ENCODE measurements at places on chromosomes 1 and 21.

DNA sequence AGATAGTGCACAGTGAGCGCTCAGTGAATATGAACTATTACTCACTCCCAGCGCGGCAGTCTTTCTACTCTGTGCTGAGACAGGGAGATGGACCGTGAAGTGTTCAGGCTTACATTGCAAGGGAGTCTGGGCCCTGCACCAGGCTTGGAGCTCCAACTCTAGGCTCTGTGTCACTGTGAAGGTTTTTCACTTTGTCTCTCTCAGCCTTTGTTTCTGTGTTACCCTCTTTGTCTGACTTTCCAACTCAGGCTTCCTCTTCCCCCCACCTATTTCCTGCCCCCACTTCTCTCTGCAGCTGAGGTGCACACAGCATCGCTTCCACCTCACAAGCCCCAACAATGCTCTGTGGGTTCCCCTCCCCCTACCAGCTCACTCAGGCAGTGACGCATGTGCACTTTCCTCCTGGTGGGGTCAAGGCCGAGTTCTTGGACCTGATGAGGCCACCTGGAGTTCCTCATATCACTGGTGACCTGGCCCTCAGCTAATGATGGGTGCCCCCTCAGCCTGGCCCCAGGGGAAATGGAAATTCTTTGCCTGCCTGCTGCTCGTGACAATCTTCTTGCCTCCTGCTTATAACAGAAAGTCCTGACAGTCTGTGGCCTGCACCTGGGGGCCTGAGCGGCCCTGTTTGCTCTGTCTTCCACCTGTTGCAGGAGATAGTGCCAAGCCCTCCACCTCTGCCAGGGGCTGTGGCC, 1.1 kb upstream of the LCK start:
- DNase-seq = no peak

DNA sequence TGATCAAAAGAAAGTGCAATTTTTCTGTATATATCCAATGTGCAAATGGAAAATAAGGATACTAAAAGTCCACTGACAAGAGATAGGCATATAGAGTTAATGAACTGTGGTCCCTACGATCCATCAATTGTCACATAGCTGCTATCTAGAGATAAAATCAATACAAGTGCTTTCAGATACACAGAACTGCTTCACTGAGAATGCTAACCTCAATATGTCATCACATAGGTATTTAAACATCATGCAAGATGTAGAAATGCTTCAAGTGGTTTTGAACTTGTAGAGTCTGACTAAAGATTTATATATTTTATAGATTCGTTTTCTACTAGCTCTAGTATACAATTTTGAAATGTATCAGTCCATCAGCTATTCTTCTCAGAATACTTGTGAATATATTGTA, 1604.7 kb downstream of the PLA2G4A start:
- DNase-seq = peak; percentile 30

GRCh38 chr1:23525558-23526250, 5.3 kb downstream of the E2F2 start:
- no peak for DNase-seq

- peak; percentile 32 for DNase-seq
These were observed 38.0 kb upstream of the SERBP1 start for GRCh38 chr1:67468066-67468718.

DNA sequence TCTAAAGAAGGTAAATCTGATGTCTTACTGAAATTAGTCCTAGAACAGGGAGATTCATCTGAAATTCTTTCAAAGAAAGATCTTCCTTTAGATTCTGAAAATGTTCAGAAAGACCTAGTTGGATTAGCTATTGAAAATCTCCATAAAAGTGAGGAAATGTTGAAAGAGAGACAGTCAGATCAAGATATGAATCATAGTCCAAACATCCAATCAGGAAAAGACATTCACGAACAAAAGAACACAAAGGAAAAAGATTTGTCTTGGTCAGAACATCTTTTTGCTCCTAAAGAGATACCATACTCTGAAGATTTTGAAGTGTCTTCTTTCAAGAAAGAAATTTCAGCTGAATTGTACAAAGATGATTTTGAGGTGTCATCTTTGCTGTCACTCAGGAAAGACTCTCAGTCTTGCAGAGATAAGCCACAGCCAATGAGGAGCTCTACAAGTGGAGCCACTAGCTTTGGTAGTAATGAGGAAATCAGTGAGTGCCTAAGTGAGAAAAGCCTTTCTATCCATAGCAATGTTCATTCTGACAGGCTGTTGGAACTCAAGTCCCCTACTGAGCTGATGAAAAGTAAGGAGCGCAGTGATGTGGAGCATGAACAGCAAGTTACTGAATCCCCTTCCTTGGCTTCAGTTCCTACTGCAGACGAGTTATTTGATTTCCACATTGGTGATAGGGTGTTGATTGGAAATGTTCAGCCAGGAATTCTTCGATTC, 61.6 kb upstream of the QSOX1 start:
- peak; percentile 7 for DNase-seq

GRCh38 chr1:183023146-183023600, at the start of gene LAMC1:
Gene LAMC1, plus strand, starts transcription at chr1:183023420. Its CDS starts 297 bp downstream, at chr1:183023717.
- peak; percentile 74 for DNase-seq

DNA sequence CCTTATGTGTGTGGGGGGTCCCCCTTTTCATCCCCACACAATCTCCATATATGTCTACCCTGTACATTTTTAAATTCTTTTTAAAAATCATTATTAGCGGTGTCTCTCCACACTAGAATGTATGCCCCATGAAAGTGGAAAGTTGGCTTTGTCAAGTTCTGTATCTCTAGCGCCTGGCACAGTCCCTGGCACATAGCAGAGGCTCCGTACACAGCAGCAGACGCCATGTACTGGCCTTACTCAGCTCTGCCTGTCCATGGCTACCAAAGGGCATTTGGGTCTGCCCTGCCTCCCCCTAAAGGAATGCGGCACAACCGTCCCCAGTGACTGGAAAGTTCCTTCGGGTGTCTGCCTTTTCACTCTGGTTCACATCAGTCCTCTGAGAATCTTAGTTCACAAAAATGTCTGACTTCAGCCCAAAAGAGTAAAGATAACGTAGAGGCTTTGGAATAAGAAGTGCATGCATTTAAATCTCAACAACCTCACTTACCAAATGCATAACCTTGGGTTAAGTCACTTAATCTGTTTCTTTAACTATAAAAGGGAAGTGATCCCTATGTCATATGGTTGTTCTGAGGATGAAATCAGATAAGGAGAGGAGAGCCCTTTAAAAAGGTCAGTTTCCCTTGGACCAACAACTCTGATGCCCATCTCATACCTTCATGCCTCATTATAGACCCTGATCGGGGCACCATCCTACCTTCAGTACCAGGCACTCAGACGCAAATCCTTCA, 61.1 kb downstream of the CD46 start:
- DNase-seq = no peak

DNA sequence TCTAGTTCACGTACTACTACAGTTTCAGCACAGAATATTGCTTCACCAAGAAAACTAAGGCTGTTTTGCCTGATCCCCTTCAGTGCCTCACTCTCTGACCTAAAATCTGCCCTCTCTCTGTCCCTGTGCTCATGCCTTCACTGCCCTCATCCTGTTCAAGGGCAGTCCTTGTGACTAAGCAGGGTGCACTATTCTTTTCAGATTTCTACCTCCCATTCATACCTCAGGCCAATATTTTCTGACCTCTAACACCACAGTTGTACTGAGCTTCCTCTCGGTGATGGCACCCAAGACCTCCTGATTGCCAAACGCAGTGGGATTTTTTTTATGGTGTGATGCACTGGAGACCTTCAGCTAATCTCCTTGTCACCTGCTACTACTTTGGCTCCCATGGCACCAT, 57.7 kb upstream of the GADD45A start:
- DNase-seq = no peak

GRCh38 chr21:33569991-33570390, 18.5 kb downstream of the DONSON start:
- no peak for DNase-seq

GRCh38 chr1:118246646-118247045, 61.6 kb upstream of the SPAG17 start:
- DNase-seq = no peak

GRCh38 chr1:17603091-17603841, 63.8 kb downstream of the ARHGEF10L start:
- no peak for DNase-seq

DNA sequence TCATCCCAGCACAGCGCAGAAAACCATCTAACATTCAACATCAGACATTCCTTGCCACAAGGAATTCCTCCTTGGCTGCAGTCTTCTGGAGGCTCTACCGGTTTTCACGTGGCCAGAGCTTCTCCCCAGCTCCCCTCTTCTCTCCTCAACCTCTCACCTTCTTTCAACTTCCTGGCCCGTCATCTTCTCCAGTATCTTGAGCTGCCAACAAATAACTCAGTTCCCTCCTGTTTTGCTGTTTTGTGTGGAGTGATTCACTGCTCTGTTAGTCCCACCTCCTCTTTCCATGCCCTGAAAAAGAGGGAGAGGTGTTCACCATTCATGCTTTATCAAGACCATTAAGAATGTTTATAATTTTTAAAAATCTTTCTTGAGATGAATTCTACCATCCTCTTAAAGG, 32.6 kb downstream of the PIGM start:
- no peak for DNase-seq

DNA sequence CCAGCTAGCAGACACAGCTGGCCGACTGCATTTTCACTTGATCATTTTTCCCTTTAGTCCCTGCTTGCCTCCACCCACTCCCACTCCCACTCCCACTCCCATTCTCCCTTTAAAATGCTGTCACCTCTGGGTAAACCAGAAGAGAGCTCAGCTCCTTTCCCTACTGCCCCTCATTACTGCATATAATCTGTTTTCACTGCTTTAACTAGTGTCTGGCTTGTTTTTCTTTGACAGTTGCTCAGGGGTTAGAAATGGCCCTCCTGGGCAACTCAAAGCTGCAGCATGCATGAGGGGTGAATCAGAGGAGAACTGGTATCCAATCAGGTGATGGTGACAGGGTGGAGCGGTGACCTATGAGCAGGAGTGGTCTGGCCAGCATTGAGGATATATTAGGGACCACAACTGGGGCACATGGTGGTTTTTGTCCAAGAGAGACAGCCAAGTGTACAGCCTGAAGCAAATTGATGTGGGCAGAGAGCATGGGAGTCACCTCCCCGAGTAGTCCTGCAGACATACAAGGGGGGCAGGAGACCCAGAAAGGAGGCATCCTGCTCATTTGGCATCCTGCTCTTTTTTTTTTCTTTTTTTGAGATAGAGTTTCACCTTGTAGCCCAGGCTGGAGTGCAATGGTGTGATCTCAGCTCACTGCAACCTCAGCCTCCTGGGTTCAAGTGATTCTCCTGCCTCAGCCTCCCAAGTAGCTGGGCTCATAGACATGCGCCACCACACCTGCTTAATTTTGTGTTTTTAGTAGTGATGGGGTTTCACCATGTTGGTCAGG, 42.6 kb upstream of the SRSF10 start:
- peak; percentile 95 for DNase-seq

DNA sequence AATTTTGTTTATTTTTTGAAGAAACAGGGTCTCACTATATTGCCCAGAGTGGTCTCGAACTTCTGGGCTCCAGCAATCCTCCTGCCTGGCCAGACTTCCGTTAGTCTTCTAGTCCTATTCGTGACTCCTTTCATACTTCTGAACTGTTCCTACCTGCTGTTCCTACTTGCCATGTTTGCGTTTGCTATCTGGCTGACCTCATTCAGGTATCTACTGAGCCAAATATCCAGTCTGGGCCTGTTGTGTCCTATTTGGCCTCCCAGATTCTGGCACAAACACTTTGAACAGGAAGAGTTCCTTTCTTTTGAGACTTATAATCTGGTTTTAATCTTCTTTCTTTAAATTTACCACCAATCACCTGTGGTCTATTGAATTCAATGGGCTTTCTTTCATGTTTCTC, 6.9 kb upstream of the NR1I3 start:
- no peak for DNase-seq

DNA sequence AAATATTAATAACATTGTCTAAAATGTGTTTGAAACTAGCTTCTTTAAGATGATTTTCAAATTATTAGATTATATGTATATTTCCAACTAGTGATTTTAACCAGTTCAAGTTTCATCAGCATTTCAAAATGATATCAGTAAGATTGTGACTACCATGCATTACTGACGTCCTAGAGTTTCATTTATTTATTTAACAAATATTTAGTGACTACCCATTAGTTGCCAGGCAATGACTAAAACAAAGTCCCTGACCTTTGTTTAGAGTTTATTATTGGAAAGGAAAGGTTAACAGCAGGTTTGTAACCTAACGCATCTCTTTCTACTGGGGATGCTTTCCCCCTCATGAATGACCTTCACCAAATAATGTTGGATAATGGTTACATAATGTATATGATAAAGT, 7.6 kb upstream of the C4BPB start:
- DNase-seq = no peak

DNA sequence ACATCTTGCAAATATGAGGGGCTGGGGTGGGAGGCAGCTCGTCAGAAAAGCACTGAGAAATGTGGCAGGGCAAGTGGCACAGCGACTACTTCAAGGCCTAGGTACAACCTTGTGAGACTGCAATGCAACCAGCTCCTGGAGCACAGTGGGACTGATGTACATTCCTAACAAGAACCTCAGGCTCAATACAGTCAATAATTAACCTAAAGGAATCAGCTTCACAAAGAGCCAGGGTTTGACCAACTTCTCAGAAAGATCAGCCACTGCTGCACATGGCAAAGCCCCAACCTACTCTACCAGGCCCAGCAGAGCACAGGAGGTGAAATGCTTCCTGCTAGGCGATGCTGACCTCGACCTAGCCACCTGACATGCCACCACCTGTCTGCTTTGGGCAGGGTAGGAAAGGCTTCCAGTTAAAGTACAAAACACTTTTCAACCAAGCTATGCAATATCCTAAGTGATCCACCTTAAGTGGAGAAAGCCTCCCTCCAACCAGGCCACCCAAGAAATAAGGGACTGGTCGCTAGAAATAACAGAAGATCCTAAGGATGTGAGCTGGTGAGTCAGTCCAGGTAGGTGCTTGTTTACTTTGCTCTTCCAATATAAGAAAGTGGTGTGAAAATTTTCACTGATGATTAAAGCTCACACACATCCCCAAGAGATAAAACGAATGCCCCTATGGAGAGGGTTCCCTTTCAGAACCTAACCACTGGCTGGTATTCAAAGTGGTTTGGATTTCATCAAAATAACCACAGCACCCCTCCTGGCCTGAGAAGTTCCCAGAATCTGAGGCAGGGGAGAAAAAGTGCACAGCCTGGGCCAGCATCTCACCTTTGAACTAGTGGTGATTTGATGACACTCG, 2.1 kb downstream of the RIPK4 start:
- no peak for DNase-seq

DNA sequence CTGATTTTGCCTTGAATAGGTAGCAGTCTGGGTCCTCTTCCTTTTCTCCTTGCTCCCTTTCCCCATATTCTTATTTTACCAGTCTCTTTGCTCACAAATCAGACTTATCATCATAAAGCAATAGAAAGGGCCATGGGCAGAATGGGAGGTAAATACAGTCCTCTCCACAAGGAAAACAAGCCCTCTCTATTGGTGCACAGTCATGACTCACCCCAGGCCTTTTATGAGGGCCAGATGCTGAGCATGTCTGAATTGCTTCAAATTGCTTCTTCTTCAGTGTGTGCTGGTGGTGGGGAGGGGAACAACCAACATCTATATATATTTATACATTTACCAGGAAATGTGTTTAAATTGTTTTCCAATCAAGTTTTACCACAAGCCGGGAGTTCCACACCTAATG, 75.2 kb downstream of the GFI1 start:
- peak; percentile 70 for DNase-seq

Measured in HFFc6 (cell line).